ENCODE measurements at places on chromosomes 5 and 9.

DNA sequence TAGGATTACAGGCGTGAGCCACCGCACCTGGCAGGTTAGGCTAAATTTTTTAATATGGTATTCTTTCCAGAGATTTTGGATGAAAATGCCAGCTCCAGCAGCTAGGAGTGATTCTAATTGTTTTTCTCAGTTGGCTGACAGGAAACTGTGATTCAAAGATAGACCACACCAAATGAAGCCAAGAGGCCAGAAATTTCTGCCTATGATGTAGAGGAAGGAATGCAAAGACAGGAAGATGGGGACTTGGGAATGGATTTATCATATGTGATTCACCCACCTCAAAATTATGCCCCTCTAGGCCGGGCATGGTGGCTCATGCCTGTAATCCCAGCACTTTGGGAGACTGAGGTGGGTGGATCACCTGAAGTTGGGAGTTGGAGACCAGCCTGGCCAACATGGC is 53.3 kb downstream of the UGCG start:
- DNase-seq: no peak

- DNase-seq: no peak
These were observed 50.0 kb downstream of the CRB2 start for GRCh38 chr9:123406016-123406415.

DNA sequence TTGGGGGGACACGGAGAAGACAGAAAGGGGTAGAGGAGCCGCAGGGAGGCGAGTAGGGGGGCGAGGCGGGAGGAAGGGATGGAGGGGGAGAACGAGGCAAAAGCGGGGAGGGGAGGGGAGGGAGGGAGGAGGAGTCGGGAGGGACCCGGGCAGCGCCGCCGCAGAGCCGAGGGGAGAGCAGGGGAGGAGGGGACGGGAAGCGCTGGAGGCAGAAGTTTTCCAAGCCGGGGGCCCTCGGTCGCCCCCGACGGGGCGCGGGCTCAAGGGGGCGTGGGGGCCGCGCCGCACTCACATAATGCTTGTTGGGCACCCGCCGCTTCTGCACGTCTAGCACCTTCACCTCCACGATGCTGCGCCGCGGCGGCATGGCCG is 353 bp downstream of the SH3PXD2B start:
- no peak for DNase-seq

DNA sequence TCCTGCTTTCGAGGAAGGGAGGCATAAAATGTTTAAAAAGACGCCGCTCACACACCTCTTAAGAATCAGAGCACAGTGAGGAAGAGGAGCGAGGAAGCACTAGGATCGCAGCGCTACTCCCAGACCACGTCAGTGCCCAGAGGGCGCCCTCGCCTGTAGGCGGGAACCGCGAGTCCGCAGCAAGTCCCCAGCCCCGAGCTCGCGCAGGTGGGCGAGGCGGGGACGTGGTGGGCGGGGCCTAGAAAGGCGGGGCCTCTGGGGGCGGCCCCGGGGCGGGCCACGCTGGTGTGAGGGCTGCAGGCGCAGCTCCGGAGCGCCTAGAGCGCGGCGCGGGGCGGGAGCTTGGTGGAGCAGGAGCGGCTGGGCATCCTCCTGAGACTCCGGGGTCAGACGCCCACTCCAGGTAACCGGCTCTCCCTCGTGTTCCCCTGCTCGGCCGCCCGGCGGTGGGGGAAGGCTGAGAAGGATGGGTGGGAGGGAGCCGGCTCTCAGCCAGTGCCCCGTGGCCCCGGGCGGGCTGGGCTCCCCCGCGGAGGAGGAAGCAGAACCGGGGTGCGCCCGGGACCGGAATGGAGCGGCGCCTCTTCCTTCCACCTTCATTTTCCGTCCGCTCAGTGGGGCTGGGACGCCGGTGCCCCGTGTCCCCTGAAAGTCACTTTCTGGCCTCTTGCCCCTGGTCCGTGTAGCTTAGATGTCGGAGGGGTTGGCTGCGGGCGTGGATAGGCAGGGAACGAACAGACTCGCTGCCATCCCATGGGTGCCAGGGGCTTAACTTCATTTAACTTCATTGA is at the start of gene GCNT1:
Gene GCNT1 (plus strand): TSS at position 280 of the 791 bp plus-strand sequence. CDS start 43,200 bp downstream, outside the sequence.
- DNase-seq: peak; percentile 84

- DNase-seq: no peak
These were observed 65.1 kb downstream of the ZFR start for GRCh38 chr5:32379421-32379820.

DNA sequence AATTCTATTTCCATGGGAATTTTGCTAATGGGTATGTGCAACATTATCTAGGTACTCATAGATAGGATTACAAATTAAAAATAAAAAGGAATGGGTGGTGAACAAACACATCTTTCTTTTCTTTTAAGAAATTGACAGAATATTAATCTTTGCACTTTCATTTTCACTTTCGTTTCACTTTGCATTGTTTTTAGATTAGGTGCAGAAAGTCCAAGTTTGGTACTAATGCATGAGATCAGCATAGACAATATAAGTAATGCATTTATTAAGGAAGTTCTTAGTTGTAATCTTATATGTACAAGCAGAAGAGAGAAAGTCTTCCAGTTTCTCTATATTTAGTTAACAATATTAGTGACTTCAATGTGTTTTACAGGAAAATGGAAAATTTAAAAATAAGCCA is 196.5 kb downstream of the COMMD10 start:
- DNase-seq: no peak

- DNase-seq: peak; percentile 90
These were observed 146.5 kb downstream of the FANCC start for GRCh38 chr9:95171001-95171400.

- no peak for DNase-seq
These were observed 29.9 kb downstream of the BTNL9 start for GRCh38 chr5:181069767-181070491.
